Stimulated activated CD4-positive, alpha-beta T cell treated with anti-CD3 and anti-CD28 coated beads, Interleukin-1b, Interleukin-23, amount 100 ng/mL, for 1 hour (primary cell): ENCODE measurements at places on chromosomes 11 and 22.

- DNase-seq, result no peak
Observed at GRCh38 chr11:127598476-127598875, 597.9 kb upstream of the KIRREL3 start.

GRCh38 chr11:81942646-81943045 lies 791.0 kb downstream of the FAM181B start:
- DNase-seq, result no peak

DNA sequence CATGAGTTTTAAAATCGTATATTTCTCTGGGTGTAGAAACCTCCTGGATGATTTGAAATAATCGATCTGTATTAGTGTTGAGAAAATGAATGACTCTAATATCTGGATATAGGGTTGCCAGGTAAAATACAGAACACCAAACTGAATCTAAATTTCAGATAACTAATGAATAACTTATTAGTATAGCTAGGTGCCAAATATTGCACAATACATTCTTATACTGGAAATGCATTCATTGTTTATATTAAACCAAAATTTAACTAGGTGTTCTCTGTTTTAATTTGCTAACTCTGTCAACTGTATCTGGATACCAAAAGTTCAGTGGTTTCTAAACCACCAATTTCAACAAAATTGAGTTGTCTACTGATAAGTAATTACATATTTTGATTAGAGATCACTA lies 2.5 kb upstream of the BIRC3 start:
- DNase-seq, result no peak

DNA sequence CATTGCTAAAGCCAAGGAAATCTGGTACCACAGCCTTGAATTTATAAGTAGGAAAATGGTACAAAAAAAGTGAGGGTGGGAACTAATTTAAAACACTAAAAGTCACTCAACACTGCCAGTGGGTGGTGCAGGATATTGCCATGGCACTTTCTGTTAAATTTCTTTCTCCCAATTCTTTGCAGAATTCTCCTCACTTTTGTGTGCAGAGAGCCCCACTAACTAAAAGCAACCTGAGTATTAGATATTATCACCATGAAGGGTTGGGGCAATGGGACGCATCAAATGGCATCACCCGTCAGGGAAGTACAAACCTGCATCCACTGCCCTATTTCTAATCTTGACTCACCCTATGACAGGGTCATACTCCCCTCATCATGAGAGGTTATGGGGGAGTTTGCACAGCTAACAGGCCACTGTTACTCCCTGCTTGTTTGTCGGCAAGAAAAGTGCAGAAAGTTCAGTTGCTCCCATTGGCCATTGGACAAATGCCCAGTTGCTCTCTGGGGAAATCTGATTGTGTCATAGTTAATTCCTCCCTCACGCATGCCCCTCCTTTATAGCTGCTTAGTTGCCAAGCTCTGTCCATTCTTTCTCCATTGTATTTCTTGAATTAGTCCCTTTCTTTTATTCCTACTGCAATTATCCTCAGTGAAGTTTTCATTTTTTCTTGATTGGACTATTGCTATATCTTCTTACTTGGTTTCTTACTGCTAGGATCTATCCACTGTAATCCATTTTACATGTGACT lies 93.8 kb upstream of the BLID start:
- DNase-seq, result no peak

DNA sequence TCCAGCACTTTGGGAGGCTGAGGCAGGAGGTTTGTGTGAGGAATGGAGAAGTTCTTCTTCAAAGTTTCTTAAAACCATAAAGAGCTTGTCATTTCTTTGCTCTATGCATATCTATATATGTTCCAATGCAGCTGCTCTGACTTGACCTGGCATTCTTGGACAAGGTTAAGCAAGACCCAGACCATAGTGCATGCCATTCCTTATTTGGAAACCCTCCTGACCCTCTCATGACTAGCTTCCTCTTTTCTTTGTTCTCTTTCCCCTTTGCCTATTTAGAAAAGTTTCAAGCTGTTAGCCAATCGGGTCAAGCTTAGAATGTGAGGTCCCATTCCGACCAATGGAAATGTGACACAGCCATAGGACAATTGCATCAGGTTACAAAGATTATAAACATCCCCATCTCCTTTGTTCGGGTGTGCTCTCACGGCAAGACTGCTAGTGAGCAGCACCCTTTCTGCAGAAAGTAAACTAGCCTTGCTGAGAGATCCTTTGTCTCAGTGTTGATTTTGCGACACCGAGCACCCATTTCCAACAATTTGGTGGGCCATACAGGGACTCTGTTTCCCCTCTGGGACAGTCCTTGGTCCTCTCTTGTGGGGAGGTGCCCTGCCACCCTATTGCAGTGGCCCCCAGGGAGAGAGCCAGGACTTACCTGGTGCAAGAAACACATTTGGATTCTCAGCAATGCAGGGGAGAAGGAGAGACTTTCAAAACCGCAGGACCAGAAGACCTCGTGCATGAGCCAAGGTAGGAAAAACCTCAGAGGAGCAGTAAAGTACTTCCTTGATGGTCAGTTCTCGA lies 39.9 kb upstream of the ANO1 start:
- no peak for DNase-seq

DNA sequence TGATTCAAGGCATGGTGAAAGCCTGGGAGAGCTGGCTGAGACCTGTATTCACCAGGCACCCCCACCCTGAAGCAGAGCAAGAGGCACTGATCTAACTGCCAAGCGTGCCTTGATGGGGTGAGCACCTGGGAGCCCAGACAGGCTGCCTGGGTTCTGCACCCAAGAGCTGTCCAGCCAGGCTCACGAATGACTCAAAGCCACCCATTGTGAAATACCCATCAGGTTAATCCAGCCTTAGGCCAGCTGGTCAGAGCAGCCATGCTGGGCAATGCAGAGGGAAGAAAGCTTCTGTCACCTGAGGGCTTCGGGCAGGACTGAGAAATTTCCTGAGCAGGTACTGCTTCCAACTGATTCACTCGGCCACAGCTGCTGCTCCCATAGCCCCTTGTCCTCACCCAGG lies 22.1 kb downstream of the THOC5 start:
- no peak for DNase-seq

DNA sequence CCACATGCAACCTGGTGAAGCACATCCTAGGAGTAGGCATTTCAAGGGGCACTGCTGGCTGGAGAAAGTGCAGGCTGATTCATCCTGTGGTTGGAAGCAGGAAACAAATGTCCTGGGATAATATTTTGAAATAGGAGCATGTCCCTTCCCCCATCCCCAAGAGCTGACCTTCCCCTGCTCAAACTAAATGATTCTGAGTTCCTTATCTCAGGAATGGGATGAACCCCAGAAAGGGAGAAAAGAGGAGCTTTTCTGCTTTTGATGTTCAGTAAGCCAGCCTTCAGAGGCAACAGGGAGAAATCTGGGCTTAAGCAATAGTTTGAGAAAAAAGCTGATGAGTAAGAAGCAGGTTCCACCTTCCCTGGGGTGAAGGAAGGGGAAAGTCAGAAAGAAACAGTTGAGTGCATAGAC lies 19.5 kb upstream of the SPON1 start:
- no peak for DNase-seq

DNA sequence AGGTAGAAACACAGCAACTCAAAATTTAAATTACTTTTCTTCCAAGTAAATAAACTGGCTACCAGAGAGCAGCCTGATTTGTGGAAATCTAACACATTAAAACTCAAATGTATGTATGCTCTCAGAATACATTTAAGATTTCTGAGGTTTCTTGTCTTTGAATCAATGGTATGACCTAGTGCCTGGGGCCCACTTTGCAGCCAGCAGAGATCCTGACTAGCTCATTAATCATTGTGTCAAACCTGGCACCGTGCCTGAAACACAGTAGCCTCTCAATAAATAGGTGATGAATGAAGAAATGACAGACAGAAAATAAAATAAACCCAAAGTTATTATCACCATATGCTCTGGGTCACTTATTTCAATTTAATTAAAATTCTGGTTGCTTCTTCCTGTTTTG lies 176.2 kb upstream of the FAT3 start:
- DNase-seq, result no peak

DNA sequence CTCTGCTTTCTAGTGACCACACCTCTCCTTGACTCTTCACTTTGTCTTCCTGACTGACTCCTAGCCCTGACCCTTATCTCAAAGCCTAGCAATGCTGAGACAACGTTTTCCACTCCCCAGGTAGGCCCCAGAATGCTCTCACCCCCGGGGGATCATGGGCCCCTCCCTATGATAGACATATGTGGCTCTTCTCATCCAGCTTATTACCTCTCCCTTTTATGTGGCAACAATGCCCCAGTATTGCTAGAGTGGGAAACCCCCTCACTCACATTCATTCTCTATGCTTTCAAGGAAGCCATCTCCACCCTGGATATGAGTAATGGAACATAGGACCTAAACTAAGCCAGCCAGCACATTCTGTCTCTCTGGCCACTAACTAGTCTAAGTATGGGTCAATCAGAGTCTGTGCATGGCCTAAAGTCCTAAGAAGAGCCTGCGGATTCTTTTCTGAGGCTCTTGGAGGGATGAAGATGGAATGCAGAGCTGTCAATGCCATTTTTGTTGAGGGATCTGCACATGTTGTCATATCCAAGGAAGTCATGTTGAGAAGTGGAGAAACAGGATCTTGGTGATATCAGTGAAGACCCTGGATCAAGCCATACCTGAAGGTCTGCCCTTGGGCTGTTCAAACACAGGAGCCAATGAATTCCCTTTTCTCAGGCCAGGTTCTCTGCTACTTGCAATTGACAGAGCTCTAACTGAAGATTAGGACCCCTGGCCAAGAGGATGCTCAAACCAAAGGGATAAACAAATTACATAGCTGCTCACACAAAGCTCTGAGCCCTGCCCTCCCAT lies 79.8 kb upstream of the GRK3 start:
- no peak for DNase-seq

- DNase-seq, result no peak
Observed at GRCh38 chr11:69839516-69839915, 20.3 kb upstream of the FGF3 start.

DNA sequence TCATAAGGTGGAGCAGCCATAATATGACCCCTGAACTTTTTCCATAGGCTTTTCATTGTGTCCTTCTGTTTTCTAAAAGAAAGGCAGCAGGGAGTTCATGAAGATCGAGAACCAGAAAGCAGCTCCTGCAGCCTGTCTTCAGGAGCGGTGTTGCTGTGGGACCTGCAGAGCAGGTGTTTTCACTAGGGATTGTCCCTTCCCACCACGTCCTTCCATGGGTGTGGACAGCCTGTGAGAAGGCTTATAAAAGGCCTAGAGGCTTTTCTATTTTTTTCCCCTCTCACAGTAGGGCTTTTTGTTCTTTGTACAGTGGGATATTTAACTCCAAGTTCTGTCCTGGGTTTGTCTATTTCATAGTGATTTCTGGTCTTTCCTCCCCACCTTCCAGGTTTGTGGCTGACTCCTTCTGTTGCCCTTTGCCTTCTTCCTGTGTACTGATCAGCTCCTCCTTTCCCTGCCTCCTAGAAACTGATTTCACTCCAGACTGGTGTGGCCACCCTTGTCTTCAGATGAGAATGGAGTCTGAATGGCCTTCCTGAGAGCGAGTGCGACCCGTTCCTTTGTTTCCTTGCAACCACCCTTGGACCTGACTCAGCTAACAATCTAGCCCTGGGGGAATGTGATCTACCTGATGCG lies 10.1 kb downstream of the MRPL16 start:
- no peak for DNase-seq

DNA sequence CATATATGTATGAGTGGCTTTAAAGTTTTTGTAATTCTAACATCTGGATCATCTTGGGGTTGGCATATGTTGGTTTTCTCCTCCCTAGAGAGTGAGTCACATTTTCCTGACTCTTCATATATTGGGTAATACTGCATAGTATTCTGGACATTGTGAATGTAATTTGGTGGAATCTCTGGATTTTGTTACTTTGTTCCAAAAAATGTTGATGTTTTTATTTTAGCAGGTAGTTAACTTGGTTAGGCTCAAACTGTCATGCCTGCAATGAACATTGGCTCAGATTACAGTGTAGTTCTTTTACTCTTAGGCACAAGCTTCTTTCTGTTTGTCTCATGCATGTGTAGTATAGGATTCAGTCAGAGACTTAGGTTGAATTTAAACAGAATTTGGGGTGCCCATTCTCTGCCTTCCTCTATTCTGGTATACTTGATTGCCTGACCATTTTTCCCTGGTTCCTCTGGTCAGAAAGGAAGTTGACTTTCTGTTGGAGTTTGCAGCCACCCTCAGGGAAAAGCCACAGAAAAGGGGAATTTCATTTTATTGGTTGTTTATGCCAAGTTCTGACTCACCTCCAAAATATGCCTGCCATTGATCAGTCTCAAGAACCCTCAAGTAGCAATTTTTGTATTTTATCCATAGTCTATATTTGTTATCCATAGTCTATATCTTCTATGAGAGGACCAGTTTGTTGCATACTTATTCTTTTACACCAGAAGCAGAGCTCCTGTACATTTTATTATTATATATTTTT lies 151.7 kb downstream of the UVRAG start:
- no peak for DNase-seq

GRCh38 chr11:22640862-22641261 lies 15.2 kb upstream of the FANCF start:
- DNase-seq, result no peak

- DNase-seq, result peak; percentile 18
Observed at GRCh38 chr11:71580057-71581003, 2.3 kb downstream of the KRTAP5-11 start.

GRCh38 chr22:34017205-34017604 lies 96.9 kb upstream of the LARGE1 start:
- DNase-seq, result no peak

GRCh38 chr22:35987487-35987886 lies 41.1 kb downstream of the RBFOX2 start:
- no peak for DNase-seq

DNA sequence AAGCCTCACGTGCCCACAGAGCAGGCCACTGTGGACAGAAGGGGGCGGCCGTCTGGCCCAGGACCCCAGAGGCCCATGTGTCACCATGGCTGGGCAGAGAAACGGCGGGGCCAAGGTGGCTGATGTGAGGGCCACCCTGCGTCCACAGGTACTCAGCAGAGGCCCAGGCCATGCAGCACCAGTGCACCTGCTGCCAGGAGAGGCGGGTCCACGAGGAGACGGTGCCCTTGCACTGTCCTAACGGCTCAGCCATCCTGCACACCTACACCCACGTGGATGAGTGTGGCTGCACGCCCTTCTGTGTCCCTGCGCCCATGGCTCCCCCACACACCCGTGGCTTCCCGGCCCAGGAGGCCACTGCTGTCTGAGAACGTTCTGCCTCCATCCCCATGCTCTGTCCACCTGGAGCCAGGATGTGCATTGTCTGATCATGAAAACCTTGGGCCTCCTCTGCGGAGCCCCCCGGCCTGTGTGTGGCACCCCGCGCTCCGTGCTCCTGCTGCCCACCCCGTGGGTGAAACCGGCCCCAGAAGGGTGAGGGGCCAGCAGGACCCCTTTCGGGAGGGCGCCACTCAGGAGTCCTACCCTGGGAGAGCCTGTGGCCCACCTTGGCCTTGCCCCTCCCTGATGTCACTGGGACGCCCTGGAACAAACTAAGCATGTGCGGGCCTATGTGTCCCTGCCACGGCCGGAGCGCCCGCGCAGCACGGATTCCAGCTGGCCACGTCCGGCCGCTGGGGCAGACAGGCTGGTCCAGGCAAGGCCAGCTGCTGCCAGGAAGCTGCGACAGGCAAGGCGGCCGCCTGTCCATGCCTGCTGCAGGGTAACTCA lies 38.6 kb downstream of the MUC5B start:
- no peak for DNase-seq
